ENCODE measurements at places on chromosomes 12 and 14.

DNA sequence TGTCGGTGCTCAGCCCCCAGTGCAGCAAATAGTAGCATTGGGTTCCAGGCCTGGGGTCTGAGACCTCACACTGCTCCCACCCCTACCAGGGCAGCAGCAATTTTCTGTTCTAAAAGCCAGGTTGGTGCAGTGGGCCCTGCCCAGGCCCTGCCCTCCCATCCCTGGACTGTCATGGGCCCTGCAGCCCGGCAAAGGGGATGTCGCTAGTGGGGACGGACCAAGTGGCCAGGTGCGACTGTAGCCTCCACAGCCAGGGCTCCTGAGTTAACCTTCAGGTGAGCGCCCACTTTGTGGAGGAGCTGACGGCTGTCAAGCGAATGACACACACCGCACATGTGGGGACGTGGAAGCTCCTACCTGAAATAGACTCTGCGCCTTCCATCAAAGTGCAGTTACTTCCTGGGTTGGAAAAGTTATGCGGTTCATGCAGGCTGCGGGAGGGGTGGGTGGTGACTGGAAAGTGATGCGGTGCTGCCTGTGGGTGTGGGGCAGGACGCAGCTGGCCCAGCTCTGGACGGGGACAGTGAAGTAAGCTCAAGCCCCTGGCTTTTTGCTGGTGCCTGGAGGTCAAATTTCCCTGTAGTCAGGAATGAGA lies 1.5 kb downstream of the INF2 start:
- no peak for DNase-seq

DNA sequence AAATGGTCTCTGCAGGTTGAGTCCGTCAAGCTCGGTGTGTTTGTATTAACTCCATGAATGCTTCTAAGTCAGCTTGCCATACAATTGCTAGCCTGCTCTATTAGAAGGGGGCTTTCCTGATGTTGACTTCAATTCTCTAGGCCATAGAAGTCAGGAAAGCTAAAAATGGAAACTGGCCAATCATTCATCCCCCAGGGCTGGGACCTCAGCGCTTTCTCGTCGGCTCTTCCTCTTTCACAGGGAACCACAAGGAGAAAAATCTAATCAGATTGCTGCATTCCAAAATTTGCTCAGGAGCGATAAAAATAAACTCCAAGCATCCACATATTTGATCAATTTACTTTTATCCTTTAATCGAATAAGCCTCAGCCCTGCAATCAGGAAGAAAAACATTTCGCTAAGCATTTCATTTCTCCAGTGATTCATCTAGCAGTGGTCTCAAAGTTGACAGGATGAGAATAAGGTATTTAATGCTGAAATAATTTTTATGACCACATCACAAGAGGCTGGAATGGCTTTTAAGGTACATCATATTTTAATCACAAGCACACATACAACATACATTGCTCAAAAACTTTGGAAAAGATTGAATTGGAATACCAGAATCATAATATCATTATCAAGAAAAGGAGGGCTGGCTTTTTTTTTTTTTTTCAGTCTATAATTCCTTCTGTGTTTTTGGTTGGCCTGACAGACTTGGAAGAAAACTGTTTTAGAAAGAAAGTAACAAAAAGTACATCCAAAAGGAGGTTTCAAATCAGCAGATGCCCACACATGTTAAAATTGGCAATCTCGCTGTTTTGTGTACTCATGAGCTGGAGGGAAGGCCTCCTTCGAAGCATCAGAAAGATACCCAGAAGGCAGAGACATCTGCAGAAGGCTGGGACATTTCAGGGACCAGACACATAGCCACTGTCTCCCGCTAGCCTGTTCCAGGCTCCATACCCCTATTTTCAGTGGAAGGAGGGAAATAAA lies 316.3 kb downstream of the NUAK1 start:
- no peak for DNase-seq

- DNase-seq = peak; percentile 30
Measured at GRCh38 chr14:21498540-21499526, 12.3 kb downstream of the METTL3 start.

- peak; percentile 67 for DNase-seq
Measured at GRCh38 chr14:67240168-67240932, 885 bp upstream of the PALS1 start.

DNA sequence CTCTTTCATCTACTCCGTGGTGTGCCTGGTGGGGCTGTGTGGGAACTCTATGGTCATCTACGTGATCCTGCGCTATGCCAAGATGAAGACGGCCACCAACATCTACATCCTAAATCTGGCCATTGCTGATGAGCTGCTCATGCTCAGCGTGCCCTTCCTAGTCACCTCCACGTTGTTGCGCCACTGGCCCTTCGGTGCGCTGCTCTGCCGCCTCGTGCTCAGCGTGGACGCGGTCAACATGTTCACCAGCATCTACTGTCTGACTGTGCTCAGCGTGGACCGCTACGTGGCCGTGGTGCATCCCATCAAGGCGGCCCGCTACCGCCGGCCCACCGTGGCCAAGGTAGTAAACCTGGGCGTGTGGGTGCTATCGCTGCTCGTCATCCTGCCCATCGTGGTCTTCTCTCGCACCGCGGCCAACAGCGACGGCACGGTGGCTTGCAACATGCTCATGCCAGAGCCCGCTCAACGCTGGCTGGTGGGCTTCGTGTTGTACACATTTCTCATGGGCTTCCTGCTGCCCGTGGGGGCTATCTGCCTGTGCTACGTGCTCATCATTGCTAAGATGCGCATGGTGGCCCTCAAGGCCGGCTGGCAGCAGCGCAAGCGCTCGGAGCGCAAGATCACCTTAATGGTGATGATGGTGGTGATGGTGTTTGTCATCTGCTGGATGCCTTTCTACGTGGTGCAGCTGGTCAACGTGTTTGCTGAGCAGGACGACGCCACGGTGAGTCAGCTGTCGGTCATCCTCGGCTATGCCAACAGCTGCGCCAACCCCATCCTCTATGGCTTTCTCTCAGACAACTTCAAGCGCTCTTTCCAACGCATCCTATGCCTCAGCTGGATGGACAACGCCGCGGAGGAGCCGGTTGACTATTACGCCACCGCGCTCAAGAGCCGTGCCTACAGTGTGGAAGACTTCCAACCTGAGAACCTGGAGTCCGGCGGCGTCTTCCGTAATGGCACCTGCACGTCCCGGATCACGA lies 2.2 kb downstream of the SSTR1 start:
- DNase-seq = no peak

- DNase-seq = no peak
Measured at GRCh38 chr14:45120096-45120495, 14.2 kb downstream of the FKBP3 start.

DNA sequence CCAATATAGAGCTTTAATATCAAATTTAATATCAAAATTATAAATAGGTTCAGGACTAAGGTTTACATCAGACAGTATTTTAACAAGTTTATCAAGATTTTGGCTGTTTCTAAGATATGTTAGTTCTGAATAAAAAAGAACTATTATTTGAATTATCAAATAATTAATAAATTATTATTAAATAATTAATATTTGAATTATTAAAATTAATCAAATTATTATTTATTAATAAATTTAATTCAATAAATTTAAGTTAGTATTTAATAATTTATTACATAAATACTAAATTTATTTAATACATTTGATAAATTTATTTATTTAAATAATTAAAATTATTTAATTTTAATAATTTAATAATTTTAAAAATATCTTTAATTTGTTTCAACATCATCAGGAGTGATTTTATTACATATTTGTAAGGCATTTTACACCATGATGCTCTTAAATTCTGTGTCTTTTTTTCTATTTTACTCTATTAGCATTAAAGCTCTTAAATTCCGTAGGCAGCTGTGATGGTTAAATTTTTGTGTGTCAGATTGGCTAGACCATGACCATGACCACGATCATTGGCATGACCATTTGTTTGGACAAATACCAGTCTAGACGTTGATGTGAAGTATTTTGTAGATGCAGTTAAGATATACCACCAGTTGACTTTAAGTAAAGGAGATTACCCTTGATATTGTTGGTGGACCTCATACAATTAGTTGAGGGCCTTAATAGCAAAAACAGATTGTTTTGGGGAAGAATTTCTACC lies 82.6 kb downstream of the BBS10 start:
- no peak for DNase-seq

GRCh38 chr14:99435327-99435726 lies 45.3 kb downstream of the SETD3 start:
- peak; percentile 31 for DNase-seq

DNA sequence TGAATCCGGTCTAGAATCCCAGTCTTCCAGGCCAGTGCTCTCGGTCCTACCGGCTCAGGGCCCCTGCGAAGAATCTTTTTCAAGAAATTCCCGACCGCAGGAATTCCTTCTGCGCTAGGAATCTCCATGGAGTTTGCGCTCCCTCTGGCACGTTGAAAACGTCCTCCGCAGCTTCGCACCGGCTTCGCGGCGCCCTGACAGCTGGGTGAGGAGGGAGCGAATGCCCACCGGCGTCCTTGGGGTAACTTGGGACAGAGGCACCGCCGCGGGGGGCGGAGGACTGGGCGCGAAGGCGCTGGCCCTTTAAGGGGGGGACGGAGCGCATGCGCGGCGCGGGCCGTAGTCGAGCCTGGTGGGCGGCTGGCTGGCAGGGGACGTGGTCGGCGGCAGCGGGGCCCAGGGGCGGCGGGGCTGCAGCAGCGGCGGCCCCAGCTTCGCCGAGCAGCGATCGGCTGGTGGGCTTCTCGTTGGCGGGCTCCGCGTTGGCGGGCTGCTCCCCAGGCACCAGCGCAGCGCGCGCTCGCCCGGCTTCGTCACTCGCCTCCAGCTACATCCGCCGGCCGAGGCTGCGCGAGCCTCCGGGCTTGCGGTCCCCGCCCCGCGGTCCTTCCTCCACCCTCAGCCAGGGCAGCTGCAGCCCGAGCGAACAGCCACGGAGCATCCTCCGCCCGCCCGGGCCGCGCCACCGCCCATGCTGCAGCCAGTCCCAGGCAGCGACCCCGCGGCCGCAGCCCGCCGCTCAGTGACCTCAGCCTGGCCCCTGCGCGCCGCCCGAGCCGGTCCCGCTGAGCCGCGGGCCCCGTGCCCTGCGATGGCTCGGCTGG lies at the start of gene VASH1:
Gene VASH1 (plus strand): TSS at position 333 of the 824 bp plus-strand sequence. CDS start 1,354 bp downstream, outside the sequence.
- peak; percentile 70 for DNase-seq

- DNase-seq = no peak
Measured at GRCh38 chr12:9669534-9669933, at the start of gene CLEC2D. CLEC2D (plus strand) TSS chr12:9669713; CDS start chr12:9669735, 22 bp downstream.

GRCh38 chr12:20476551-20476950 lies 108.2 kb downstream of the PDE3A start:
- no peak for DNase-seq

DNA sequence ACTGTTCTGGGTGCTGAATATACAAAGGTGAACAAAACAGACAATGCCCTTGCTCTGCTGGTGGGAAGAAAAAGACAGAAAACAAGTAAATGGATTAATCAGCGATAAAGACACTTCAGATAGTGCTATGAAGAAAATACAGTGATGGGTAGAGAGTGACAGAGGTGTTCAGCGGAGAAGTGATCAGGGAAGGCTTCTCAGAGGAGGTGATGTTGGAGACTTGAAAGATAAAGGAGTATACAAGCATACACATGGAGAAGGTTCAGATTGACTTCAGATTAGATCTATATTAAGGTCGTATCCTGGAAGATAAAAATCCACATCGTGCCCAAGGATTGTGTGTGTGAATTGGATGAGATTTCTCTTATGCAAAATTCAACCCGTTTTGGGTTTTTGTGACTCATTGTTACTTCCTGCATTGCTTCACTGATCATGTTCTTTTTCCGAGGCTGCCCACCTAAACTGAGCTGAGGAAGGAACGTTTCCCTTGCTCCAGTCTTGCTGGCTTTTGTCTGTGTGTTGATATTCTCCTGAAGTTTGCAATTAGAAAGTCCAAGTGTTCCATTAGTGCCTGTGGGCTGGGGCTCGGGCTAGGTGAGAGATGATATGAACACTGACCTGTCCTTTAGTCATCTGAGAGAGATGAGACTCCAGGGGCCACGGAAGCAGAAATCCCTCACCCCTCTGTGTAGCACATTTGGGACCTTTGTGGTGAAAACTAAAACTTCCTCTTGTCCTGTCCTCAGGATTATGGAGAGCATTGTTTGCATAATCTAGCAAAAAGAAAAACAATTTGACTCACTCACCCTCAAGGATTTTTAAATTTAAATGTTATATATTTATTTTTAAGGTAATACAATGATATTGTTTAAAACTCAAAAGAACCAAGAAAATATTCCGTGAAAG lies 27.6 kb downstream of the PLXNC1 start:
- DNase-seq = no peak

DNA sequence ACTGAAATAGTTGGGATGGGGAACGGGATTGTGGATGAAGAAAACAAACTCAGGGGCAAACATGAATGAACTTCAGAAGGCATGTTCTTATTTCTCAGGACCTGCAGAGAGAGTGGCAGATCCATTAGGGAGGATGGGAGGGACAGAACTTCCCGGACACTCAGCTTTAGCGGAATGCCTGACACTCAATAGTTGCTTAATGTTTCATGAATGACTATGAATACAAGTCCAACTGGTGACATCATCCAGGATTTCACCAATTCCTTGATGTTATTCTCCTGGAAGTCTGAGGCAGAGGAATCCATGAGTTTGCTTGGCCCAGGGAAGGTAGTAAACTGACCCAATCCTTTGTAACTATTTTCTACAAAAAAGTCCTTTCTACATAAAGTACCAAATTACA lies 37.8 kb upstream of the LRRC10 start:
- no peak for DNase-seq

DNA sequence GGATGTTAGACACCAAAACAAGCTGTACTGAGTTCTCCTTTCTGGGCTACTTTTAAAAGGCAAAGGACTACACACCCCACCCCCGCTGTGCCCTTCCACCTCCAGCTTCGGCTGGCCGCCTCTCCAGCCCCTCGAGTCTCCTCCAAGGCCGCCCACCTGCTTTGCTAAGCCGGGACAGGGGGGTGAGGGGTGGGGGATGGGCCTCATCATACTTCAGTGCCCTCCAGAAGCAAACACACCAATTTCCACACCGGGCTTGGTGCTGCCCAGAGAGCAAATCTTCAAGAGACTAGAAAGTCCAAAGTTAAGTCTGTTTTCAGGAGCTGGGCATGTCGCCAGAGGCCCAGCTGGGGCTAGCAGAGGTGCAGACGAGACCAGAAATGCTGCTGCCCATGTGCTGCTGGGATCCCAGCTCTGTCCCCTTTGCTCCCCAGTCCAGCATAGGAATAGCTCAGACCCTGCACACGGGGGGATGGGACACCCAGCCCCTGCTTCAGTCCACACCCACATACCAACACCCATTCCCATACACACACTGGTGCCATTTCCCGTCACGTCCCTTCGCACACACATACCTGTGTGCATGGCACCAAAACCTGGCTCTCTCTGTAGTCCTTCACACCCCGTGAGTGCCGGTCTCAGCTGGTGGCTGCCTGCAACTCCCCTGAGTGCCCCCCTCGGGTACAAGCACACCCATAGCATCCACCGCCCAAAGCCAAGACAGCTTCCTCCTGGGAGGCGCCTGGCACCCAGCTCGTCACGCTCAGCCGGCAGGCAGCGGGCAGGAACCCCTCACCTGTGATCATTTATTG lies 1.0 kb downstream of the SLC6A12 start:
- peak; percentile 19 for DNase-seq

DNA sequence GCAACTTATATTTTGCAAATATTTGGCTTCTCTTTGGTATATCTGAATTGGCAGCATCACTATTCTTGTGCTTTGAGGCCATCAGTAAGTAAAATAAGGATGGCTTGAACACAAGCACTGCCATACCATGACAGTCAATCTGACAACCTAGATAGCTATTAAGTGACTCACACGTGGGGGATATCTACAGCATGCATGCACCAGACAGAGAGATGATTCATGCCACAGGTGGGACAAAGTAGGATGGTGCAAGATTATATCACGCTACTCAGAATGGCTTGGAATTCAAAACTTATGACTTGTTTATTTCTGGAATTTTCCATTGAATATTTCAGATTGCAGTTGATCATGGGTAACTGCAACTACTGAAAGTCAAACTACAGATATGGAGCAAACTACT lies 675.6 kb upstream of the MDGA2 start:
- DNase-seq = no peak

GRCh38 chr12:62146318-62146717 lies 113.9 kb upstream of the USP15 start:
- DNase-seq = no peak

All from DMS79 treated with DMSO at 0.1 percent for 48 hours (cell line).